ENCODE measurements at places on chromosomes 2 and 18.

GRCh38 chr18:24039671-24040070 is 25.1 kb downstream of the TTC39C start:
- DNase-seq, result no peak

DNA sequence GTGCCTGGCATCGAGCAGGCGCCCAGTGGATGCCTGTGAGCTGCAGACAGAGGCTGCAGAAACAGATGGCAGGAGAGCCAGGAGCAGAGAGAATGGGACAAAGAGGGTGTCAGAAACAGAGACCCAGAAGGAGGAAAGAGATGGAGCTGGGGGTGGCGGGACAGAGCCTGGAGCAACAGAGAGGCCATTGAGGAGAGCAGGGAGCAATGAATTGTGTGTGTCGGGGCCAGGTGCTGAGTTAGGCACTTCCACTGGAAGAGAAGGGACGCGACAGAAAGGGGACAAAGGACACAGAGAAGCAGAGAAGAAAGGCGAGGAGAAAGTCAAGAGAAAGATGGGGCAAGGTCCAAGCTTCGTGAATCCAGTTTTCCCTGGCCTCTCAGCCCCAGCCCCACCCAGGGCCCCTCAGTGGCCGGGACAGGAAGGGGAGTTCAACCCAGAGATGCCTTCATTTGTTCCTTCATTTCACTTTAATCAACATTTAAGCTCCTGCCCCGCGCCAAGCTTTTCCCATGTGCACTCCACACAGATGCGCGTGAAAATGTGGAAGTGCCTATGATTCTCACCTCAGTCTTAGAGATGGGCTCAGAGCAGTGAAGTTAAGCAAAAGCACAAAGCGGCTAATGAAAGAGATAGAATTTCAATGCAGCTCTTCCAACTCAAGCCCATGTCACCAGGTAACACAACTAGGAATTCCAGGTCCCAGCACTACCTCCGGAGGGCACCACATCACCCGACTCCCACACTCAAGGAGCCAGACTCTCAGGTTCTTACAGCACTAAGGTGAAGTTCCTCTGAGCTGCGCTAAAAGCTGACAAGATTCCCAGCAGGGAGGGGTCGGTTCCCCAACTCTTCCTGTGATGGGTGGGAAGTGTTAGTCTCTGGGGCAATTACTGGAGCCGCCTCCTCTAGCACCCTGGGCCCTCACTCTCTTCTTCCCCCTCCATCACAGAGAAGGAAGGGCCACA is 55.1 kb downstream of the TNS1 start:
- DNase-seq, result no peak

DNA sequence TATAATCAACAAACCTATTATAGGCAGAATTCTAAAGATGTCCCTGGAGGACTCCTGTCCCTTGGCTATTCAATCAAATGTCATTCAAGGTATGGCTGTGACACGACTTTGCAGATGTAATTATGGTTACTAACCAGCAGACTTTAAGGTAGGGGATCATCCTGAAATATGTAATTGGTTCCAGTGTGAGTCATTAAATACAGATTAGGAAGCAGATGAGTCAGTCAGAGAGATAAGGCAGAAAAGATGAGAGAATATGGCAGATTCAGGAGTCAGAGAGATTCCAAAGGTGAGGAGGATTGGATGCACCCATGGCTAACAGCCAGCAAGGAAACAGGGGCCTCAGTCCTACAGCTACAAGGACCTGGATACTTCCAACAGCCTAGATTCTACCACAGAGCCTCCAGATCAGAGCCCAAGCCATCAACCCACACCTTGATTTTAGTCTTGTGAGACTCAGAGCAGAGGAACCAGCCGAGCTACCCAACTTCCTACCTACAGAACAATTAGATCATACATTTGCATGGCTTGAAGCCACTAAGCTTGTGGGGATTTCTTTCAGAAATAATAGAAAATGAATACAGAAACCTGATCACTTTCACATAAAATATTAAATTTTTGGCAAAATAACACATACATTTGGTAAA is 11.2 kb upstream of the PROM2 start:
- no peak for DNase-seq

DNA sequence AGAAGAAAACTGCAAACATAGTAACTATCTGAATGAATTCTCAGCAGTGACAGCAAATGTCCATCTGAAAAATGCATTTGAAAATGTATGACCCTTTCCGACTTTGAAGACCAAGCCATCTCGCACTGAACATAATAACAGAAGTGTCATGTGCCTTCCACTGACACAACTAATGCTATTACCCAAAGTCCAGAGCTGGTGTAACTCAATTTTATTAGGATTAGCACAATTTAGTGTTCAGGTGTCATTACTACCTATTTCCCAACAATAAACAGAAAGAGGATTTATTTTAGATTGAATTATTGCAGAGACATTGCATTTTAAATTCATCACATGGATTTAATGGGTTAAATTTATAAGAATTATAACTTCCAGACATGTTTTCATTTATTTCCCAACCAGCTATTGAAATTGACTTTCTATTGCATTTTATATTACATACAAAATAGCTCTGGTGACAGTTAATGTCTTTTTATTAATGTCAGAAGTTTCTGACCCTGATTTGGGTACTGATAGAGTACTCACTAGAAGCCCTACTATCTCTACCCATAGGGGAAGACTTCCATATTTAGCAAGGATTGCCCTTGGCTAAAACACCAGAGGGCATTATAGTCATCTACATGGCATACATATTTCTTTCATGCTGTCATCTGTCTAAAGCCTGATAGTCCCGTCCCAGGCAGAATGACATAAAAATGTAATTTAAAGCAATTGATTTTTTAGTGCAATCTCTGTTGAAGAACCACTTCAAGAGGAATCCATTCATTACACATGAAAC is 7.0 kb upstream of the STK39 start:
- no peak for DNase-seq

GRCh38 chr18:63705401-63705800 is 2.6 kb downstream of the SERPINB11 start:
- DNase-seq, result no peak

DNA sequence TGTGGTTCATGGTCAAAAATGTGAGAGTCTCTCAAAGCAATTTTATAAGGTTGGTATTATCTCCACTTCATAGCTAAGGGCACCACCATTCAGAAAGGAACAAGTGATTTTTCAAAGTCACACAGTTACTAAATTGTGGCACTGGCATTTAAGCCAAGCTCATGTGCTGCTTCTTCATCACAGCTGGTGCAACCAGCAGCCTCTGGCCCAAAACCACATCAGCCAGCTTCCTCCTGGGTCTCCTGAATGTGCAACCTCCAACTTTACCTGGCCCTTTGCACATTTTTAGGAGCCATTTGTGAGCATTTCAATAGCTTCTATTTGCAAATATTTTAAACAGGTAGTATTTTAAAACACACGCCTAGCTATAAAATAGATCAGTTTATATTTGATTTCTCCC is 293.7 kb downstream of the BCL11A start:
- DNase-seq, result no peak

DNA sequence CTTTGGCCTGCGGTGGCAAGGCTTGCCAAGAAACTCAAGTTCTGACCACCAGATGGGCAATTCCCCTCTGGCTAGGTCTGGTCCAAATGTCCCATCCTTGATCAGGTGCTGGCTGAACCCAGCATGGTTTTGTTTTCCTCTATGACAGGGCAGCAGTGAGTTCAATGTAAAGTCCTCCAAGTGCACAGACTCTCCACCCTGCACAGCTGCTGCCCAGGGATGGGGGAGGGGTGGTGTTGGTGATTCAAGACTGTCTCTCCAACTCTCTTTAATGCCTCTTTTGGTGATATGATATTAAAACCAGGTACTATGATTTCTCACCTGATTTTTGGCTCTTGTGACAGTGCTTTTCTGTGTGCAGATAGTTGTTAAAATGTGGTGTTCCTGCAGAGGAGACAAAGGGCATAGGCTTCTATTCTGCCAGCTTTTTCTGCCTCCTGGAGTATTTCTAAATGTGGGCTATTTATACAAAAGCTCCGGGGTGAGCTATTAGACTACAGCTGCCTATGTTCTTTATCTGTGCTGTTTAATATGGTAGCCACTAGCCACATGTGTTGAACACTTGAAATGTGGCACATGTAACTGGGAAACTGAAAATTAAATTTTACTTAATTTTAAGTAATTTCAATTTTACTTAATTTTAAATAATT is 64.0 kb upstream of the STK39 start:
- DNase-seq, result no peak

GRCh38 chr2:125427721-125428315 is 1228.1 kb upstream of the GYPC start:
- no peak for DNase-seq

GRCh38 chr2:238847841-238848690 is at the start of gene TWIST2:
Gene TWIST2 (plus strand): TSS chr2:238848085. CDS start chr2:238848216, 131 bp downstream.
- no peak for DNase-seq

DNA sequence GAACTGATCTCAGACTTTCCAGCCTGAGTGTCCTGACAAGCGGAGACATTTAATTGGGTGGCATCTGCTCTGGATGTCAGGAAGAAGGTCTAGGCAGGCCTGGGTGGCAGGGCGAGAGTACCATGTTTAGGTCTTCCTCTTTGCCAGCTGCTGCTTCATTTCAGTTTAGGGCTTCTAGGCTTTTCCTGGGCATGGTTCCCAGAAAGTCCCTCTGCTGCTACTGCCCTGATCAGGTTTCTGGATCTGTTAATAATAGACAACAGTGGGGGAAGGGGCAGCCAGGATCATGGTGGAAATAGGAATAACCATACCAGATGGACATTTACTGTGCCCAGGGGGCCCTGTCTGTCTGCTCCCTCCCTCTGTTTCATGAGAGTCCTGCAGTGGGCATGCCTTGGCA is 2.3 kb upstream of the PLCD4 start:
- no peak for DNase-seq

DNA sequence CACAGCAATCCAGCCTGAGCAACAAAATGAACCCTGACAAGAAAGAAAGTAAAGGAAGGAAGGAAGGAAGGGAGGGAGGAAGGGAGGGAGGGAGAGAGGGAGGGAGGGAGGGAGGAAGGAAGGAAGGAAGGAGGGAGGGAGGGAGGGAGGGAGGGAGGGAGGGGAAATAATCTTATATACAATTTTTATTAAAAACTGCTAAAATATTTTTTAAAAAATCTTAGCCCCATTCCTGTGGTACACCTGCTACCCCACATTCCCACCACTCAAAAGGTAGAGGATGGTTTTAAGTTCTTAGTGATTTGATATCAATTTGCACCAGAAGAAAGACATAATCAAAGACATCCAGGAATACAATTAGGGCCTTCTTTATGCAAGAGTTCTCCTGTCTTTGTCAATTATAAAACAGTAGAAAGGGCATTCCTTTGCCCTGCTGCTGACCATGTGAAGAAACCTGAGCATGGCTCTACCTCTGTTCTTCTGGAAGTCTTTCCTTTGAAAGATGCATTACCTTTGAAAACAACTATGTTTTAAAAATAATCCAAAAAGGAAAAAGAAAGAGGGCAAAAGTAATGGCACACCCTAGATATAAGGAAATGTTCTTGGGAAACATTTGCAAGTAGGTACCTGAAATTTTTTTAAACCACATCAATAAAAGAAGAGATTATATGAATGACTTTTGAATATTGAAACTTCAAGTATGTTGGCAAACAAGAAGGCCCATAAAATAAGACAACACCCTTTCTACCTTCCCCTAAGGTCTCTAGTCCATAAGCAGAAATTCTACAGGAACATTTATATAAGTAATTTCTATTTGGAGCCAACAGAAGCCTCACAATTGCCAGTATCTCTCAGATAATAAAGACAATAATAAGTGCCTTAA is 33.7 kb upstream of the ACVR2A start:
- no peak for DNase-seq

DNA sequence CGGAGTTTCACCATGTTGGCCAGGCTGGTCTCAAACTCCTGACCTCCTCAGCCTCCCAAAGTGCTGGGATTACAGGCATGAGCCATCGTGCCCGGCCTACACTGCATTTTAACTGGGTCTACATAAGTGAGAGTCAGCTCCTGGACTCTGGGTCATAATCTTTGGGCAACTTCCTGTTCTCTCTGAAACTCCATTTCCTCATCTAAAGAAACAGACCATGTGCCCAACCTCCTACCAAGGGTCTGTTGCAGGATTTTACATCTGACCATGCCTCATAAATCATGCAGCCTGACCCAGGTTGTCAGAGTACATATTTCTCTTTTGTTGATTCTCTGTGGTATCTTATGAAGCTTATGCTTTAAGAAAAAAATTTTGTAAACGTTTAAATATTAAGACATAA is 280.4 kb downstream of the ALPK2 start:
- no peak for DNase-seq

DNA sequence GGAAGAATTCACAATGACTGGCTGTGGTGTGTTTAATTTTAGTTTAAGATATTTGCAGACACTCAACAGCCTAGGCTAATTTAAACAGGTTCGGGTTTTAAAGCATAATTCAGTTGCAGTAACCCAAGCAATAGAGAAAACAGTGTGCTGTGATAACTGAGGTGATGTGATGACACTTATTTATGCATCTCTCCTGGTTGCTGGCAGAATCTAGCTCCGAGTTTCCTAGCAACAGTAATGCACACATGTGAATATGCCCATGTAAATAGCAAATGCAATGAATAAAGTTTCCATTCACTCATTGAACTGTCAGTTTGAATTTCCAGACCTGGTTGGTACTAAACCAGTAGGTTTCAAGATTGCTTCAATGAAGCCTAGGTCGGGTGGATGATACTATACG is 426.5 kb downstream of the TMX3 start:
- DNase-seq, result no peak

GRCh38 chr18:74430806-74431571 is 26.1 kb downstream of the DIPK1C start:
- no peak for DNase-seq

DNA sequence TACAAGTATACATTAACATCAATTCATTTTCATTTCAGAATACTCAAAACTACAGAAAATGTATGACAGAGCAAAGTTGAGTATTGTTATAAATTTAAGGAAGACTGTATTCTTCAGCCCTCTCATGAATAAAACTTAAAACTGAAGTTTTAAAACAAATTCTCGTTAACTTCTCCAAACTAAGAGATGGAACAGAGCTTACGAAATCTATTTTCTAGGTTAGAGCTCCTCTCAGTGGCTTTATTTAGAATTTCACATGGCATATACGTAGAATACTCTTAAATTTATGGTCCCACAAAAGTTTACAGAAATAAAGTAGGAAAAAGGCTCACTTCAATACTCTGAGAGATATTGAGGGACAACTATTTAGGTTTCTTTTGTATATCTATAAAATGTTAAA is 612.1 kb downstream of the KCNJ3 start:
- DNase-seq, result no peak

DNA sequence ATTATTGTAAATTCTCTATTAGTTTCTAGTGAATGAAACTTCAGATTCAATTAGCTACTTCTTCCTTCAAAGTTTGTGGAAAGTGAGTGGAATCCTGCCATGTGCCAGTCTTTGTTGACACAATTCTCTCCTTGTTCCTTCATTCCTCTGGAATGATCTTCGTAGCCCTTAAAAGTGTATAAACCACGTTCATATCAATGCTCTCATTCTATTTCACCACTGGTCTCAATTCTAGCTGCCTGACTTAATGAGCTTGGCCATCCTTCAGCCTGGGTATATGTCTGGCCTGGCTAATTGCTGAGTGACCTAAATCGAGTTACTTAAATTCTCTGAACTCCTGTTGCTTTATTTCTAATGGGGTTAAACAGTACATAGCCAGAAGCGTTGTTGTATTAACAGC is 43.5 kb downstream of the INSIG2 start:
- no peak for DNase-seq

GRCh38 chr2:217118559-217119284 is 258.9 kb upstream of the TNP1 start:
- DNase-seq, result no peak

Data from stimulated activated CD4-positive, alpha-beta T cell treated with anti-CD3 and anti-CD28 coated beads, Interleukin-2, amount 100 ng/mL, for 24 hours (primary cell).